ENCODE measurements at places on chromosomes 4 and X.

GRCh38 chr4:1241466-1241935 lies 7.4 kb downstream of the CTBP1 start:
- DNase-seq = no peak

- no peak for DNase-seq
Measured at GRCh38 chrX:147838465-147839131, 73.1 kb upstream of the FMR1 start.

GRCh38 chr4:180766045-180766444 lies 1477.2 kb upstream of the TENM3 start:
- DNase-seq = no peak

GRCh38 chrX:85928606-85929005 lies 118.8 kb downstream of the CHM start:
- no peak for DNase-seq

- DNase-seq = no peak
Measured at GRCh38 chr4:126955292-126956183, 677.2 kb upstream of the INTU start.

- no peak for DNase-seq
Measured at GRCh38 chrX:153003981-153004380, 10.1 kb upstream of the PNMA5 start.

- DNase-seq = no peak
Measured at GRCh38 chrX:24231131-24231540, 81.6 kb downstream of the ZFX start.

- no peak for DNase-seq
Measured at GRCh38 chrX:3651277-3651676, 62.2 kb downstream of the PRKX start.

GRCh38 chr4:10158333-10158942 lies 41.8 kb upstream of the WDR1 start:
- no peak for DNase-seq

DNA sequence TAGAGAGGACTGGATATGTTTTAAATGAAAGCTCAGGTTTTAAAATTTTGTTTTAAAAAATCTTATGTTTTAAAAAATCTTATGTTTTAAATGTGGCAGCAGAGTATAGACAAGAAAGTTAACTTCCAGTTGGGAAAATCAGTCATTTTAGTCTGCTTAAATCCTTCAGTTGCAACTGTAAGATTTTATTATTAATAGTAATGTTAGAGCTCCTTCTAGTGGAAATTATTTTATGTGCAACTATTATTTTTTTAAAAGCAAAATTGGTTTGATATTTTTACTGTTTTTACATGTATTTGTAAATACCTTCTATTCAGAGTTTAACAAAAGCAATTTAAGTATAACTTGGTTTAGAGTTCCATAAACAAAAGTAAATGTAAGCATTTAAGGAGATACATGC lies 8.5 kb upstream of the NUDT6 start:
- no peak for DNase-seq

- no peak for DNase-seq
Measured at GRCh38 chr4:111792632-111793031, 352.6 kb upstream of the FAM241A start.

DNA sequence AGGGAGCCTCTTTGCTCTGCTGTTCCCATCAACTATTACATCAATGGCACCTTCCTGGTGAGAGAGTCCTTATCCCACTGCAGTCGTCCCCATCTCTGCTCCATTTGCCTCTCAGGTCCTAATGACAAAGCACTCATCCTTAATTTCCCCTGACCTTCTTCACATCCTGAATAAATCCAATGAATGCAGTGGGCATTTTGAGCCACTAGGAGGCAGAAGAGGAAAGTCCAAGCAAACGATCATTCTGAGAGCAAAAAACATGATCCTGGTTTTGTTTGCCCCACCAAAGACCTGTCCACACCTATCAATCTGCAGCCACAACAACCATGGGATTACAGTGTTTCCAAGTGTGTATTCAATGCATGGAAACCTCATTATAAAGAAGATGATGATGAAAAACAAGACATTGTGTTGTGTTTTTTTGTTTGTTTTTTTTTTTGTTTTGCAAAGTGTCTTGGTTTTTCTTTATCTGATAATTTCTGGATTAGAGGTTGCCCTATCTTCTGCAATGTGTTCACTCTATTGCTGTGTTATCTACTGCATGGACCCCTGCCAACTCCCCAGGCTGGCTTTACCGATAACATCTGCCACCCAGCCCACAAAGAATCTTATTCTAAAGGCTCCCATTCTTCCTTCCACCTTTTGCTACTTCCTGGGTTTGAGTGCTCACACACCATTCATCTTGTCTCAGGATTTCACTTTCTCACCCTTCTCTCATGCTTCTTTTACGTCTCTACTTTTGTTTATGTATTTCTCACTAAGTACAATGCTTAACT lies 207.2 kb downstream of the NLGN4X start:
- DNase-seq = no peak

DNA sequence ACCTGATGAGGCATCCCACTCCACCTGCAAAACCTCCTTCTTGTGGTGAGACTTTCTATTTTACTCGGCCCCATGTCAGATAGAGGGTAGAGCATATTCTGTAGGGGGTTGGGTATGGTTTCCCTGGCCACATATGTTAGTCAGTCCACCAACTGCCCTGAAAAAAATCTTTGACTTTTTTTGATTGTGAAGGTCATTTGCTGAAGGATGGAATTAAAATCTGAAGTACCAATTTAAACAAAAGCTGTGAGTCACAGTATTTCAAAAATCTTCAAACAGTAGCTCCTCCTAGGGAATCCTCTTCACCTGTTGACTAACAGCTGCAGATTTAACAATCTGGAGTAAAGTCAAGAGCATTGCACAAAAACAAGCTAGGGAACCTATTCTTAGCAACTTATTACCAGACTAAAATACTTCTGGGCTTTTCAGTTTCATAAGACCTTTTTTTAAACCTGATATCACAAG lies 8.0 kb upstream of the CCDC110 start:
- no peak for DNase-seq

- DNase-seq = no peak
Measured at GRCh38 chr4:10832806-10833628, 148.4 kb upstream of the CLNK start.

- no peak for DNase-seq
Measured at GRCh38 chrX:2264179-2265030, 236.4 kb downstream of the DHRSX start.

GRCh38 chrX:66163447-66163846 lies 600 bp upstream of the HEPH start:
- DNase-seq = no peak

DNA sequence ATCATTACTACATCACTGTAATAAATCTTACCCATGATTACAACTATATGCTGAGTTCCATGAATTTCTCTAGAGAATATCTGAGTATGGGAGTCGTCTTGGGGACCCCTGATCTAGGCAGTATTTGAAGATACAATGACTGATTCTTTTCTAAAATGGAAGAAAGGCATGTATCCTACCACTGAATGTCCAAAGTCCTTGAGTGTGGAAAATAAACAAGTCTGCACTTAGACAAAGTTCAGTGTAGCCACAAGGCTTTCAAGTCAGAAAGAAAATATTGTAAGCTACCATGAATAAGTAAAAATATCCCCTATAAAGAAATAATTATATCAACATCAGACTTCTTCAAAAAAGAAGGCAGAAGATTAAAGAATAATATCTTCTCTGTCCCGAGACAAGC lies 42.4 kb downstream of the ZNF674 start:
- DNase-seq = no peak

DNA sequence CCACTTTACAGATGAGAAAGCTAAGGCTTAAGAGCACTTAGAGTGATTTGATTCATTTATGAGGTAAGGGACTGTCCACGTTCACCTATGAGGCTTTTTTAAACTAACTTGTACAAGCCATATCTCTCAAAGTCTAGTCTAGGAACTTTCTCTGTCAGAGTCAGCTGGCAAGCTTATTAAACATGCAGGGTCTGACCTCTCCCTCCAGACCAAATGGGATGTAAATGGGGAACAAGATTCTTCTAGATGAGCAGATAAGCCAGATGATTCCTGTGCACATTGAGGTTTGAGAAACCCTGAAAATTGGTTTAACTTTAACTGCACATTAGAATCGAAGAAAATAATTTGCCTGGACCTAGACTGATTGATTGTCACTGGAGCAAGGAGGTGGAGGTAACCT lies 160.0 kb upstream of the SPRY1 start:
- no peak for DNase-seq

- DNase-seq = no peak
Measured at GRCh38 chr4:15007201-15007600, 4.9 kb downstream of the CPEB2 start.

DNA sequence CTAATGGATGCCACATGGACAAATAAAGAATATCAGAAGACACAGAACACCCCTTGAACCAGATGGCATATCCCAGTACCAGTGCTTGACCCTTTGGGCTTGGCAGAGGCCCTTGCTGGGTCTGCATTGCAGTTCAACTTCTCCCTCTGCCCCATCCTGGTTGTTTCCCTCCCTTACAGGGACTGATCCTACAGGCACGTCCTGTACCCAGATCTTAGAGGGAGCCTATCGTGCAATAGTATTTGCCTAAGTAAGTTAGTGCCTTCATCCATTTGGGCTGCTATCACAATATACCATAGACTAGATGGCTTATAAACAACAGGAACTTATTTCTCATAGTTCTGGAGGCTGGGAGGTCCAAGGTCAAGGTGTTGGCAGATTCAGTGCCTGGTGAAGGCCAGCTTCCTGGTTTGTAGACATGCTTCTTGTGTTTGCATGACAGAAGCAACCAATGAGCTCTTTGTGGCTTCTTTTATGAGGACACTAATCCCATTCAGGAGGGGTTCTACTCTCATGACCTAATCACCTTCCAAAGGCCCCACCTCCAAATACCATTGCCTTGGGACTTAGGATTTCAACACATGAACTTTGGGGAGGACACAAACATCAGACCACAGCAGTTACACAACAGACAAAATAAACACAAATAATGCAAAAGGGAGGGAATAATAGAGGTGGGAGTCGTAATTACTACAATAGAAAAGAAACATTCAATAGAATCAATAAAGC lies 146.5 kb upstream of the MSX1 start:
- DNase-seq = no peak

- no peak for DNase-seq
Measured at GRCh38 chrX:56751071-56751470, 22.0 kb downstream of the NBDY start.

DNA sequence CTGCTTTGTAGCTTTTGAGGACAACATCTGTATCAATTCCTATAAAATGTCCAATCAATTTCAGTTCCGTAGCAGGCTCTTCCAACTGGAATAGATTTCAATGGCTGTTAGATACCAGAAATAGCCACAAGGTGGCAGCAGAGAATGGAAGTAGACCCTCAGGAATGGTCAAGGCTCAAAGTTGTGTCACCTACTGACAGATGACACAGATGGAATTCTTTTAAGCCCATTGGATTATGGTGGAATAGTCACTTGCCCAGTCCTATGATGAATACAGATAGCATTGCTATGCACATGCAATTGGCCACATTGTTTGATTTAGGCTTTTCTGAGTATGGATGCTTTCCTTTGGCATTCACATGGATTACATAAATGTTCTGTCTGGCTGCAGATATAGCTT lies 130.4 kb upstream of the RADX start:
- peak; percentile 37 for DNase-seq

Data from T-helper 1 cell (primary cell).